ENCODE measurements at places on chromosomes 3 and 15.

DNA sequence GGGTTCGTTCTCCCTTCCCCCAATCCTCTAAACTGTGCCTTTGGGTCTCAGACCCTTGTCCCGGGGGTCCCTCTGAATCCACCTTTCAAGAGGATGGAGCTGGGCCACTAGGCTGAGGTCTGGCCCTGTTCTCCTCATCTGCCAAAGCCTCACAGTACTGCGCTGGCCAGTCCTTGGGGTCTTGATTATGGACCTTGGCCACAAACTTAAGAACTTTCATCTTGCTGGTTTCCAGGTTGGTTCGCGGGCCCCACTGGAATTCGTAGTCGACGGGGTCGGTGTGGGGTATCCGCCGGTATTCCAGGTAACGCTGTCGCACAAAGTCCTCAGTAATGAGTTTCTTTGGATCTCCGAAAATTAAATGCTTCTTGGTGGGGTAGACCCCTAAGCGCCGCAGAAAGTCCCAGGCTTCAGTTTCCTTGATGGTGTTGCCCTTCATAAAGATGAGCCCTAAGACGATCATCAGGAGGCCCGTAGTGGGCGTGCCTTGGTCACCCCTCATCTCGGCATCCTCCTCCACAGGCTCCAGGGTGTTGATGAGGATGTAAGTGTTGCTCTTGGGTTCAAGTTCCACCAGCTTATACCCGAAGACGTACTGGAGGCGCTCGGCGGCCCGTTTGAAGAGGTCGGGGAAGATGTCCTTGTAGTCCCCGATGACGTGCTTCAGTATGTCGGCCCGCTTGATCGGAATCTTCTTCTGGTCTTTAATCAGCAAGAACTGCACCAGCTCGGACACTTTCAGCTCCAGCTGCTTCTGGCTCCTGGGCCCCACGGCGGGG lies 727 bp downstream of the NSMCE3 start:
- DNase-seq, result peak; percentile 48

GRCh38 chr3:47650294-47650693 lies 71.6 kb upstream of the CSPG5 start:
- no peak for DNase-seq

DNA sequence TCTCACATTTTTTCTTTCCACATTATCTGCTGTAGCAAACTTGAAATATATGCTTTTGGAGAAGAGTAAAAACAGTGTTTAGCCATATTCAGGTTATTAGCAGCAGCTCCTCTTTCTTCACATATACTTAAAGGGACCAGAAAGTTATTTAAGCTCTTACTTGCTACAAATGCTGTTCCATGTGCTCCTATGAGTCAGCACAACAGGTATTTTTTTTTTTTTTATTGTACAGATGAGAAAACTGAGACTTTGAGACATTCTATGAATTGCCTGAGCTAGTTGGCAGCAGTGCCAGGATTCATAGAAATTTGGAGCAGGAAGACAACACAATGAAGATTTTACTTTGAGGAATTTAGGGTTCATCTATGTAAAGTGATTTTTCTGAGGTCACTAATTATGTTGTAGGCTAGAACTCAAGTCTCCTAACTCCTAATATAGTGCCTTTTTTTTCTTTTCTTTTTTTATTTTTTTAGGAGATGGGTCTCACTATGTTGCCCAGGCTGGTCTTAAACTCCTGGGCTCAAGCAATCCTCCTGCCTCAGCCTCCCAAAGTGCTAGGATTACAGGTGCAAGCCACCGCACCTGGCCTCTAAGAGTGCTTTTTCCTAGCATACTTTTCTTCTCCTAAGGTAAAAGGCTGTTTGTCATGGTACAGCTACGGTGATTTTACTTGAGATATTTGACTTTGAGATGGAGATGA lies 23.6 kb downstream of the SETD5 start:
- DNase-seq, result no peak

DNA sequence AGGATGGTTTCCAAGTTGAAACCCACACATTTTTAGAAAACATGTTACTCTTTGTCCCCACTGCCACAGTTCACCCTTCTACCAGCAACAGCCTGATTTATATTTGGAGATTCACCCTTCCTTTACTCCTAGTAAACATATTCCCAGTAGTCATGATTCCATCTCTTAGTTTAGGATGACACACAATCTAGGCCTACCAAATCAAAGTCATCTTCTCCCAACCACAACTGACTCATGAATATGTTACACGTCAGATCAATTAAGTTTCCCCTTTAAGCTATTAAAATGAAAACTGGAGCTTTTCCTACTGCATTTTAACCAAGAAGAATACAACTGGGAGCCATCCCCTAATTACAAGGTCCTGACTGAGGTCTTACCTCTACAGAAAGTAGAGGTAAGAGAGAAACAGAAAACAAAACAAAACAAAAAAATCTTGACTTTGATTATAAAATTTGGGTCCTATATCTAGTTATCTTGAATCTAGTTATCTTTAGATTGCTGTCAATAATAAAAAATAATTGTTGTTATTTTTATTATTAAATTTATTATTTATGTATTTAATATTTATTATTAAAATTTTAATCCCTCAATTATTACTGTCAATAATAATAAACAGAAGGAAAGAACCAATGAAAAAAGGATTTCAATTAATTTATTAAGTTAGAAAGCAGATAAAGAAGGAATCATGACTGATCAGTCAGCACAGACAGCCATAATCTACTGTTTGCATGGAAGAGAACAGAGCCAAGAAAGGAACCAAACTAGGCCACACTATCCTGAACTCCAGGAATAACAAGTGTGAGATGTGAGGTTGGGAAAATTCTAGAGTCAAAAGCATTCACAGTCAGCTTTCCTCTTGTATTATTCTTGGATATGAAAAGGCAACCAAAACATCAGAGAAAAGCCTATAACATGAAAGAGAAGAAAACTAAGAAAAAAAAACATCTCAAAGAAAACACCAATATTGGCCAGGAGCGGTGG lies 12.5 kb downstream of the DPH6 start:
- no peak for DNase-seq

- DNase-seq, result no peak
Observed at GRCh38 chr3:57043518-57043917, 16.9 kb upstream of the SPATA12 start.

GRCh38 chr3:27326629-27327545 lies 42.3 kb downstream of the NEK10 start:
- no peak for DNase-seq

- no peak for DNase-seq
Observed at GRCh38 chr15:45529613-45530012, 7.1 kb upstream of the SLC30A4 start.

- peak; percentile 89 for DNase-seq
Observed at GRCh38 chr3:185936814-185937688, 763 bp downstream of the TRA2B start.

DNA sequence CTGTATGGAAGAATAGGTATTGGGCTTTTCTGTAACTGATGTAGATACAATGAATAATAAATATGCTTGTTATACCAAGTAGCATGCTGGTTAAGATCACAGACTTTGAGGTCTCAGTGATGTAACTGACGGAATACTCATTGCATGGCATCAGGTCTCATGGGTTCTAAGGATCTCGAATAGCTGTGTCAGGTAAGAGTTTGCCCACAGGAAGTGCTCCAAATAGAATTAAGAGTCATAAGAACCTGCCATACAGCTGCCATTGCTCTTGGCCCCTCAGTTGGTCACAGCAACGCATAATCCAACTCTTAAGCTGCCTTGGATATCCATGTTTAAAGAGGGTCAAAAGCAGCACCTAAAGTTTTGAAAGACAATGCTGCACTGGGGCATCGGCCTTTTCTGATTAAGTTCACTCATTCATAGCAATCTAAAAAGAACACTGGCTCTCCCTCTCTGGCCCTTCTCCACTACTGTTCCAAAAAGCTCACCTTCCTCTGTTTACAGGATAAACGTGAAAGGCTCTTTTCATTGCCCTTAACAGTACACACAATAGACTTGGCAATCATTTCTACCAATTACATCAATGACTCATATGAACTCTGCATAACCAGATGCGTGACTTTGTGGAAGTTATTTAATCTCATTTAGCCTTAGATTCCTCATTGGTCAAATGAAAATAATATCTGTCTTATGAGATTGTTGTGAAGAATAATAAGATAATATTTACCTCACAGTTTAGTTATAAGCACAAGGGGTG lies 74.6 kb downstream of the ZBTB20 start:
- DNase-seq, result no peak

- DNase-seq, result peak; percentile 80
Observed at GRCh38 chr15:72249142-72249810, 18.3 kb upstream of the PKM start.

GRCh38 chr3:131699001-131699400 lies 196.2 kb upstream of the MRPL3 start:
- DNase-seq, result no peak

DNA sequence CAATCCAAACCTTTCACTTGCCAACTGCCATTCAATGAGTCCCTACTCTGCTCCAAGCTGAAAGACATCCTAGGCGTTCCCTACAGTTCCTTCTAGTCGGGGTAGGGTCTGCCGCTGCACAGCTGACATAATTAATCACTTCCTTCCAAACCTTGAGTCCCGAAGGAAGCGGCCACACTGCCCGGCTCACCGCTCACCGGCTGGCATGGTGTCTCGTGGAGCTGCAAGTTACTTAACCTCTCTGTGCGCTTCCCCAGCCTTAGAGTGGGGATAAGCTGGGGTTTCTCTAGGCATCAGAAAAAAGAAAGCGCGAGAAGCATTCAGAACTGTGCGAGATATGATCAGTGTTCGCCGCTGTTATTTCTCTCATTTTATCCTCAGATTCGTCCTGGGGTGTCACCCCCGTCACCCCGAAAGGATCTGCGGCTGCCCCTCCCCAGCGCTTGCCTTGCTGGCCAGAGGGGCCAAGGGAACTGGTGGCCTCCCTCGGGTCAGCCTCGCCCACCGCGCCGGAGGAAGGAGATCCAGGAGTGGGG lies 748 bp downstream of the MRPS25 start:
- peak; percentile 39 for DNase-seq

DNA sequence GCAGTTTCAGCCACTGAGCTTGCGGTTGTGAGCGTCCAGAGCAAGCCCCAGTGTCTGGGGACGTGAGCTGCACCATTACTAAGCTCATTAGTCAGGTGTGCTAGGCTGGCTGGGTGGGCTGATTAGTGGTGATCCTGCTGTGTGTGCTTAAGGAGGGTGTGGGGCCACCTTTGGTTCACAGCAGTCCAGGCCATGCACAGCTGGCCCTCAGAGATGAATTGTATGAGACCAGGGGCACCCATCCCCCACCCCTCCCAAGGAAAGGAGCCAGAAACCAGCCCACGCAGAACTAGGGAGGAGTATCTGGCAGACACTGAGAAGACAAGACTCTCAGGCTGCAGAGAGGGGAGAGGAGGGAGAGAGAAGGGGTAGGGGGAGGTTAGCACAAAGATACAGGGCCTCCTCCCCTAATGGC lies 3.8 kb downstream of the TYRO3 start:
- DNase-seq, result no peak

DNA sequence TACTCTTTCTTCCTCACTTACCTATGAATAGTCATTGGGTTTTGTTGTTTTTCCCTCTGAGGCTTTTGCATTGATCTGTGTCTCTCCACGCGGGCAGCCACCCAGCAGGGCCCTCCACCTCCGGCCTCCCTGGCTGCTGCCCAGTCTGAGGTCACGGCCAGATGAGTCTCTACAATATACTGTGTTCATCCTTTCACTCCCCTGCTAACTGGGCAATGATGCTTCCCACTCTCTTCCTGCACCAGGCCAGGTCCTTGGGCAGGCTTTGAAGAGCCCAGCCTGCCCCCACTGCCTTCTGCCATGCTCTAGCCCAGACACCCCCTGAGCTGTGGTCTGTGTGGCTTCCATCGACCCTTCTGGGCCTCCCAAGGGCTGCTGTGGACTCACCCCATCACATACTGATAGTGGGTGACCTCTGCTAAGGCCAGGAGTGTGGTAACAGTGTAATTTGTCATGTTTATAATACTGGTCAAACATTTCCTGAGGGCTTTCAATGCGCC lies 18.0 kb downstream of the PDIA5 start:
- DNase-seq, result no peak

DNA sequence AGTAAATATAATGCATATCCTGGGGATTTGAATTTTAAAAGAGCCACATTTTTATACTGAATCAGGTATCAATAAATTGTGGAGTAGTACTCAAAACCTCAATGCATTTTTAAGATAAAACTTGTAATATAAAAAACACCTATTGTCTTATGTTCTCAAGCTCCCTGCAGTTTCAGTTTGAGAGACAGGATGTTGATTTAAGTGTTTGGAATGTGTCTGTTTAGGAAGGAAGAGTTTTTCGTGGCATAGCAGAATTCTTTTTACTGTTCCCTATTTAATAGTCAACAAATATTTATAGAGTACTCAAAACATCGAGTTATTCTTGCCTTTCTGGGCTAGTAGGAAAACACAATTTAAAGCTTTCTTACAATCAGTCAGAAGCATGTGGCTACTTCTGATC lies 146.1 kb upstream of the BCHE start:
- no peak for DNase-seq

DNA sequence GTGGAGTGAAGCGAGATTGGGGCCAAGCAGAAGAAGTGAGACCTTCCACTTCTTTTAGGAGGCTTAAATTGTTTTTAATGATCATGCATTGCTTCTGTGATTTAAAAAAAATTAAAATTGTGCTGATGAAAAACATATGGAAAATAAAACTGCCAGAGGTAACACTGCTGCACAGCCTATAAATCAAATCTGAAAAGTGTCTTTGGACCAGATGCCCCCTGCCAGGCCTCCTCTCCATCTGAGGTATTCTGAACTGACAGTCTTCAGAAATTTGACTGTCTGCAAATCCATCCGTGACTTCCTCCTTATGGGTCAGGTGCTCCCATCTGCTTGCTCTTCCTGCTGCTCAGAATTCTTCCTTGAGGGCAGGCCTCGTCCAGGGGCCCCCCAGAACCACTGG lies 108.5 kb upstream of the NR2E3 start:
- no peak for DNase-seq

DNA sequence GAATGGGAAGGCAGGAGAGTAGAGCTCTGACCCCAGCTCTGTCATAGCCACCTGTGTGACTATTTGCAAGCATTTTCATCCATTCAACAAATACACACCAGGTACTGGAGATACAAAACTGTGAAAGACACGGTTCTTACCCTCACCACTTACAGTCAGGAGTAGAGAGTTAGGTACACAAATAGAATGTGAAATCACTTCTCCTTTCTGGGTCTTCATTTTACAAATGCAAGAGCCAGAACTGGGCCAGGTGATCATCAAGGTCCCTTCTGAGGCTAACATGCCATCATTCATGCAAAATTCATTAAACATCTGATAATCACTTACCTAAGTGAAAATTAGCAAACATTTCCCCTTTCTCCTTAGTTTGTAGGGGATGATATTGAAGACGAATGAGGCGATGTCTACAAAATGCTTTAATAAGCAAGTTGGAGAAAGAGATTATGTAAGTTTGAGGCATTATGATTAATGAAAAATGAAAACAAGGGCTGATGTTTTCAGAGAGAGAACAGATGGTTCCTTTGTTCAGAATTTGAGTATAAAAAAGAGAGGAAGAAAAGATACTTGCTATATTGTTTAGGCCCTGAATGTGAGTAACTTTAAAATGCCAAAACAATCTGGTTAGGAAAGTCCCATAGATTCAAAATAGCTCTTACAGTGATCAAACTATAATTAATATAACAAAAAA lies 88.6 kb downstream of the LPP start:
- DNase-seq, result no peak

- no peak for DNase-seq
Observed at GRCh38 chr3:69097407-69098086, 12.8 kb downstream of the ARL6IP5 start.

- no peak for DNase-seq
Observed at GRCh38 chr15:96052154-96052553, 278.3 kb upstream of the NR2F2 start.

- no peak for DNase-seq
Observed at GRCh38 chr3:179833294-179833693, 180.5 kb downstream of the USP13 start.

GRCh38 chr3:149589332-149589731 lies 68.5 kb downstream of the WWTR1 start:
- peak; percentile 14 for DNase-seq

All from KBM-7 (cell line).